ENCODE measurements at places on chromosomes 5 and 9.

DNA sequence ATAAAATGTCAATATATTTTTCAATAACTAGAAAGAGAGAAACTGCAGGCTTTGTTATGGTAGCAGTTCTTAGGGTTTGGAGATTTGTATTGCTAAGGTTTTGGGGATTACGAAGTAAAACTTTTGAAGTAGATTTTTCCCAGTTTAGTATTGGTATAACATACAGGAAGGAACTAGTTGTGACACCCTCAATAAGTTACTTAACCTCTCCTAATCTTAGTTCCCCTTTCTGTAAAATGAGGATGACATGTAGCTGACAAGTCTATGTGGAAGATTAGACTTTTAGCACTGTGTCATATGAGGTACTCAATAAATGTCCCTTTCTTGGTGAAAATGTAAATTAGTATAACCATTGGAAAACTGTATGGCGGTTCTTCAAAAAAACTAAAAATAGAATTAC, 73.4 kb upstream of the ATG10 start:
- no peak for DNase-seq

GRCh38 chr9:124448019-124448418, 2.2 kb upstream of the ADGRD2 start:
- no peak for DNase-seq

DNA sequence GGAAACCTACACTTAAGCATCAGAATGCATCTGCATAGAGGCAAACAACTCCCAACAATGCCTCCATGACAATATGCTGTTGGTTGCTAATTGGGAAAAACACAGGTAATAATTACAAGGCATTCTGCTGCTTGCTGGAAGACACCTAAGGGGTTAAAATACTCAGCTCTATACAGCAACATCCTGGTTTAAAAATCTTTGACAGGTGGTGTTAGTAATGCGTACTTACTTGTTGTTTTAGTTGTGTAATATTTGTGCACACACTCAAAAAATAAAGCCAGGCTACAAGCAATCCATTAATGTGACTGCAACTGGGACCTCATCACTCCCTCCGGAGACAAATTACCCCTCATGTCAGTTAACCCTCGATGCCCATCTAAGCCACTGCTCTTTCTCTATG, 126.3 kb upstream of the ELL2 start:
- DNase-seq: no peak

DNA sequence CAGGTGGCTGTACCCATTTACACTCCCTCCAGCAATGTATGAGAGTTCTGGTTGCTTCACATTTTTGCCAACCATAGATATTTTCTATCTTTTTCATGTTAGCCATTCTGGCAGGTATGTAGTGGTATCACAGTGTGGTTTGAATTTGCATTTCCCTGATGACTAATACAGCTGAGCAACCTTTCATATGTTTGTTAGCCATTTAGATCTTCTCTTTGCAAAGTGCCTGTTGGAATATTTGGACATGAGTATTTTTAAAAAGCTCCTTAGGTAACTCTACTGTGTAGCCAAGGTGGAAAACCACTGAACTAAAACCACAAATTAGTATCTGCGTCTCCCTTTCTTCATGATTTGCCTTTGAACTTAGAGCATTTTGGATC, 31.9 kb downstream of the IRF1 start:
- no peak for DNase-seq

- DNase-seq: no peak
Observed at GRCh38 chr9:128627906-128628305, 28.7 kb downstream of the DYNC2I2 start.

GRCh38 chr5:66242050-66242715, 98.1 kb downstream of the SREK1 start:
- no peak for DNase-seq

- no peak for DNase-seq
Observed at GRCh38 chr5:82938901-82939725, 138.1 kb downstream of the TMEM167A start.

DNA sequence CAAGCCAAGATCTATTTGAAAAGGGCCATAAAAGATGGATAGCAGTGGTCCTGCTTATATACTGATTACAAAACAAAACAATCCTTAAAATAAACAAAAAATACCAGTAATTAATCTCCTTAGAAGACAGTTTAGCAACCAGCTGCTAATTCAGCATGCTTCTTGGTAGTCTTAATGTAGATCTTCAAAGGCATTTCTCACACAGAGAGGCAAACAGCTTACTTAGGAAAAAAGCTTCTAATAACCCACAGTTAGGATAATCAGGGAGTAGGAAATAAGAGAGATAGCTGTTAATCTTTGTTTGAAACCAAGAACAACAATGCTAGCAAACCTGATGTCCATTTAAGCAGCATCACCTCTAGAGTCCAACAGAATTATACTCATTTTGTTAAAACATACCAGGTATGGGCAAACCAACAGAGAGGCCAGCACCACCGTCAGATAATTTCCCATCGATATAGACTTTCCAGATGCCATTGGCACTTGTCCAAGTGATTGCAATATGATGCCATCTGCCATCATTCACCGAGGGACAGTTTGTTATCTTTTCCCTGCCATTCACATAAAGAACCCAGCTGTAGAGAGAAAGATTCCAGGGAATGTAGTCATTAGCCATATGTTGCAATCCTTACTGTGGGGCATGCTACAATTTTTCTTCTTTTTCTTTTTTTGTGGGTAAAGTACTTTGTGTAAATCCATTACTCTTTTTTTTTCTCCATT, 105.6 kb upstream of the TXNDC8 start:
- no peak for DNase-seq

- no peak for DNase-seq
Observed at GRCh38 chr9:126301985-126302603, 24.5 kb upstream of the MVB12B start.

DNA sequence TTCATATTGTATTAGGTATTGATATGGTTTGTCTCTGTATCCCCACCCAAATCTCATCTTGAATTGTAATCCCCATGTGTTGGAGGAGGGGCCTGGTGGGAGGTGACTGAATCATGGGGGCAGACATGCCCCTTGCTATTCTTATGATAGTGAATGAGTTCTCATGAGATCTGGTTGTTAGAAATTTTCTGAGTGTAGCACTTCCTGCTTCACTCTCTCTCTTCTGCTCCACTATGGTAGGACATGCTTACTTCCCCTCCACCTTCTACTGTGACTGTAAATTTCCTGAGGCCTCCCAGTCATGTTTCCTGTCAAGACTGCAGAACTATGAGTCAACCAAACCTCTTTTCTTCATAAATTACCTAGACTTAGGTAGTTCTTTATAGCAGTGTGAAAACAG, 187.4 kb upstream of the SLC24A2 start:
- no peak for DNase-seq

DNA sequence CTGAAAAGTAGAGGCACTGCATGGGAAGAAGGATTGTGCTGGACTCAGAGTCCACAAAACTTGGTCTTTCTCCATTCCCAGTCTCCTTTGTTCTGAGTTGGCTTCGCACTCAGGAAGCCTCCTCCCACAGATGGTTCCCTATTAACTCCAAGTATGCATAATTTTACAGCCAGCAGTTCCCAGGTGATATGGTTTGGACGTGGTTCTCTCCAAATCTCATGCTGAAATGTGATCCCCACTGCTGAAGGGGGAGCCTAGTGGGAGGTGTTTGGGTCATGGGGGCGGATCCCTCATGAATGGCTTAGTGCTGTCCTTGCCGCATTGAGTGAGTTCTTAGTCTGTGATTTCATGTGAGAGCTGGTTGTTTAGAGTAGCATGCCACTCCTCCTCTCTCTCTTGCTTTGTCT, 86.6 kb downstream of the FEM1C start:
- peak; percentile 61 for DNase-seq

DNA sequence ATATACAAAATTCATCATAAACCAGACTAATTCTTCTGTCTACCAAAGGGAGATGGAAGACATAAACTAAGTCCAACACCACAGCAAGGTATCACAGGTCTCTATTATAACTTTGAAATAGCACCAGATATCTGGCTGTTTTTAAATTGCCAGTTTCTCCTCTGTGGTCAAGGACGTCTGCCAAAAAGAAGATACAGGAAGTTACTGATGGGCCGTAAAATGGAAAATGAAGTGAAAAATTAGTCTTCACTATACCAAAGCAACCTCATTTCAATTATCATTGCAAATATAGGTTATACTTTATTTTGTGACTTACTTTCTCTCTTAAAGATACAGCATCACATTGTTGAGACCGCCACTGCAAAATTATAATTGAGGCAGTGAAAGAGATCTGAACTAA, 225.5 kb downstream of the NDUFS4 start:
- DNase-seq: no peak

GRCh38 chr9:61667559-61668121, 477.8 kb downstream of the SPATA31A7 start:
- DNase-seq: no peak

DNA sequence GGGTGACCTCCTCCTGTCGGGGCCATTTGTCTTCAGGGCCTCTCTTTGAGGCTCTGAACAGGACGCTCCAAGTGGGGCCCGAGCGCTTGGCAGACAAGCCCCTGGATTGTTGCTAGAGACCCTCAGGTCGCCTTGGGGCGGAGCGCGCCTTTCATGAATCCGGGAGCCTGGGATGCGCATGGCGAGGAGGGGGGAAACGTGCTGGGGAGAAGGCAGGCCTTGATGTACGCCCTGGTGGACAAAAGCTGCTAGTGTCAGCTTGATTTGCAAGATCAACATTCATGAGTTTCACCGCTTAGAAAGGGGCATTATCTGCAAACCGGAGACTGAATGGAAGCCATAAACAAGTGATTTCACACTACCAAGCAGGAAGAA, 226.3 kb downstream of the SMARCA2 start:
- DNase-seq: no peak

Data from NCI-H187 (cell line).